ENCODE measurements at places on chromosomes 13 and 19.

DNA sequence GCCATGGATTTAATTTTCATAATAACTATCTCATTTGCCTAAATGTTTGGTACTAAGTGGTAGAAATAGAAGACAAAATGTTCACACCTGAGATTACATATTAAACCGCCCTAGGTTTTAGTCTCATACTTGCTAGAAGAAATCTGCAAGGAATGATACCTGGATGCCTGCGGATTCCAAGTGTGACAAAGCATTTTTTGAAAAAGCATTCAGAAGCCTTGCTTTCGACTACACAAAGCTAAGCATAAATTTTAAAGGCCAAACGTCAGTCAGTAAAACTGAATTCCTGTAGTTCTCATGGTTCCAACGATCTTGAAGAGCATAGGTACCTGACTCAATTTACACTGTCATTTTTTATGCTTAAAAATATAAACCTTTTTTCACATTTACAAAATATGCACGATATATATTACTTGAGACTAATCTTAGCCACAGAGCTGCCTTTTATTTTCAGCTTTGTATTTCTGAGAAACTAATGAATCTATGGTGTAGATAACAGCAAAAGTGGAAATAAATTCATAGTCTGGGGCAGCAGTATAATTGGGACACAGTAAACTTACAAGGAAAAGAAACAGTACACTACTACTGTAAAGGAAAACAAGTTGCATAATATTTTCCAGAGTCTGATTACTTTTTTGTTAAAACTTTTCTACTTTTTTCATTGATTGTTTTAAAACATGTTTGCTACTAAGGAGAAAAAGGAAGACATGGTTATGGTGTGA lies 1.2 kb upstream of the LRRC63 start:
- no peak for DNase-seq

DNA sequence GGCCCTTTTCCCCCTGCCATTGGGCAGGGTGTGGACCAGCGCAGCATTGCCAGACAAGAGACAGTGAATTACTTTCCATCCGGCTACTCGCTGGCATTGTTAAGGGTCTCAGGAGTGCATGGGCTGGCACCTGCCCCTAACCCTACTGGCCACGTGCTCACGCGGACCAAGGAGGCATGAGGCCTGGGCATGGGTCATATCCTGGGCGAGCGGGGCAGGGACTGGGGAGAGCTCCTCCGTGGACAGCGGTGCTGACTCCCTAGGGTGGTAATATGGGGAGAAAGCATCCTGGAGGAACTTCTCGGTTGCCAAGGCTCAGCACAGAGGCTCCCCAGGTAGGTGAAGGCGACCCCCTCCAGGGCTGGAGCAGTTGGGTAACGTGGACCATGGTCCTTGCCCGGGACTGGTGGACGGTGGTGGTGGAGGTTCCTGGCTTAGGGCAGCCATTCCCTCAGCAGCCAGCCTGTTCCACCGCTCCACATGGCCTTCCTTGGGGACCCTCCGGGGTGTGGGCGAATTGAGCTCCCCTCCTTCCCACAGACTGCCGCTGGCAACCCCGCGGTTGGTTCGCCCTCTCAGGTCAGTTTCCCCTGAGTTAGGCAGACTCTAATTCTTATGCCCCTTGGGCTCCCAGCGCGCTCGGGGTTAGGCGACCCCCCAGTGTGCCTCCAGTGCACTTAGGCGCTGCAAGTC lies 465.1 kb downstream of the SLITRK5 start:
- DNase-seq = no peak

- no peak for DNase-seq
Measured at GRCh38 chr13:30569901-30570576, 47.7 kb upstream of the USPL1 start.

GRCh38 chr19:11191934-11192333 lies 5.4 kb downstream of the KANK2 start:
- no peak for DNase-seq

Measured in CD4-positive, alpha-beta T cell treated with Interleukin-6 for 4 hours (primary cell).